Glutamatergic neuron (in vitro differentiated cells): ENCODE measurements at places on chromosomes 3 and 15. TPM values are rescaled to one million over a fixed set of nuclear protein-coding genes. Genes with fewer than 3 reads are reported as not detected.

CYP1A1 gene
- 0.27 TPM for total RNA-seq

SLC25A20 gene
- 24.3 TPM for total RNA-seq

GRM2 gene
- 134 TPM for total RNA-seq

SAMMSON gene
- not detected for total RNA-seq

PLA2G4E gene
- 1.0 TPM for total RNA-seq

IQCF5 gene
- not detected for total RNA-seq

STRA6 gene
- total RNA-seq, result 8.4 TPM

ATP10A gene
- total RNA-seq, result not detected

FAM174B gene
- 8.6 TPM for total RNA-seq

GATA2 gene
- total RNA-seq, result 3.6 TPM

LRRC31 gene
- total RNA-seq, result not detected

CYP8B1 gene
- not detected for total RNA-seq

MINAR1 gene
- 8.5 TPM for total RNA-seq

BNIP2 gene
- total RNA-seq, result 70.2 TPM

SOX2 gene
- 23.5 TPM for total RNA-seq

GOLGA8R gene
- total RNA-seq, result not detected

GLDN gene
- total RNA-seq, result 0.56 TPM

GUCA1C gene
- not detected for total RNA-seq

GPR160 gene
- not detected for total RNA-seq

TLR9 gene
- total RNA-seq, result 0.37 TPM

ESYT3 gene
- total RNA-seq, result not detected

NANOGP8 gene
- 0.86 TPM for total RNA-seq

POMGNT2 gene
- 31.1 TPM for total RNA-seq

P2RY13 gene
- not detected for total RNA-seq

CEP19 gene
- 3.3 TPM for total RNA-seq

CCK gene
- not detected for total RNA-seq

DLL4 gene
- 12.5 TPM for total RNA-seq

PLCH1 gene
- 1.1 TPM for total RNA-seq

TM4SF18 gene
- total RNA-seq, result not detected

SLC12A1 gene
- total RNA-seq, result not detected

GOLGA6B gene
- total RNA-seq, result not detected

WDR49 gene
- total RNA-seq, result 0.76 TPM

EHD4 gene
- total RNA-seq, result 4.0 TPM

ARMC8 gene
- 54.4 TPM for total RNA-seq

FAM81A gene
- not detected for total RNA-seq

FRG2C gene
- total RNA-seq, result 0.47 TPM
